ENCODE measurements at places on chromosomes 4 and X.

- DNase-seq = no peak
Measured at GRCh38 chr4:1412376-1413203, 6.3 kb upstream of the NKX1-1 start.

DNA sequence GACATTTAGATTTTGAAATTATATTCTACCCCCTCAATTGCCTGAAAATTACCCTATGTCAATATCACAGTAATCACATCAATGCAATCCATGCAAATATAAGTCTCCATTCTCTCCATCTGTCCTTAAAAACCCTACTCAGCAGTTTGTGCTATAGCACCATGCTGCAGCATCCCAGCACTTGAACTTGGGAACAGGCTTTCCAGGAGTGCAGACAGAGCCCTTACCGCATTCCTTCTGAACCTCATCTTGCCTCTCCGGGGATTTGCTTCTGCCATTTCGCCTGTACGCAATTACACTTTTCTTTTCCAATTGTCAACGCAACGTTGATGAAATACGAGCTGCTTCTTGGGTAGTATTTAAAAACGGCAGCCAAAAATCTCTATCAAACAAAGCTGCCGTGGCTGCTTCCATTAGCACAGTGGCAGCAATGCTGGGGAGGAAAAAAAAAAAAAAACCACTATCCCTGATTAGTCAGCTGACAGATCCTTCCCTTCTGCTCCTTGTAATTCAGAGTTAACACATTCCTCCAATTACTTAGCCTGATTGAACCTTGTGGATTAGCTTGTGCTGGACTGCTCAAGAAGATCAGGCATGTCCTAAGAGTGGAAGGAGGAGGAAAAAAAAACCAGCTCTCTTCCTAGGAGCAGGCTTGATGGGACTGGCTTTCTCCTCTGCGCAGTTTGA lies 65.6 kb downstream of the MCF2 start:
- DNase-seq = no peak

- DNase-seq = no peak
Measured at GRCh38 chr4:6371812-6372211, 100.6 kb downstream of the PPP2R2C start.

- no peak for DNase-seq
Measured at GRCh38 chr4:155799116-155799793, 40.4 kb downstream of the GUCY1B1 start.

- no peak for DNase-seq
Measured at GRCh38 chr4:152997771-152998487, 61.8 kb downstream of the FHDC1 start.

DNA sequence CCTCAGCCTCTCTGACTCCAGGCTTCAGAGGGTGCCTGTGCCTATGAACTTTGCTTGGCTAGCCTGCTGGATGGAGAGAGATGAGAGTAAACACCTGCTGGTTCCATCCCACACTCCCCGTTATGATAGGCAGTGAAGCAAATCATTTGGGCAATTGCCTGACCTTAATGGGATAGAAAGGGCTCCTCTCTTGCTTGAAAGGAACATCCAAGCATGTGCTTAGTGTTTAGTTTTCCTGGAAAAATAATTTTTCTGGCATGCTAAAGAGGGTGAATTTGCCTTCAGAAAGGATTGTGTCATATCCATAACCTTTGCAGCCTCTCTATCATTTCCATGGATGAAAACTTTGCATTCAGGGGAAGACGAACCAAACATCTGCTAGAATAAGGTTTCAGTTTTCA lies 10.8 kb downstream of the PLAC1 start:
- DNase-seq = no peak

DNA sequence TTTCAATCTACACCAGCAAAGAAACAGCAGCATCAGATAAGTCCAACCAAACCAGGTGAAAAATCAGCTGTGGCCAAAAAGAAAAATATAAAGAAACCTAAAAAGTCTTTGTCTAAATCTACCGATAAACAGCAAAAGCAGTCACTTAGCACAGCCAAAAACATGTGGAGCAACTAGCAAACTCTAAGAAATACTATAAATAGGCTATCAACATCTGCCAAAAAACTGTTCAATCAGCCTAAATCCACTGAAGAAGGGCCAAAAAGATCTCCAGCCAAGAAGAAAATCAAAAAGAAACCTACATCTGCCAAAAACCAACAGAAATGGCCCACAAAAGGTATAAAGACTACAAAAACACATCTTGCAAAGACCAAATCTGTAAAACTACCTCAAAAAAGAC lies 36.7 kb upstream of the CABS1 start:
- DNase-seq = no peak

DNA sequence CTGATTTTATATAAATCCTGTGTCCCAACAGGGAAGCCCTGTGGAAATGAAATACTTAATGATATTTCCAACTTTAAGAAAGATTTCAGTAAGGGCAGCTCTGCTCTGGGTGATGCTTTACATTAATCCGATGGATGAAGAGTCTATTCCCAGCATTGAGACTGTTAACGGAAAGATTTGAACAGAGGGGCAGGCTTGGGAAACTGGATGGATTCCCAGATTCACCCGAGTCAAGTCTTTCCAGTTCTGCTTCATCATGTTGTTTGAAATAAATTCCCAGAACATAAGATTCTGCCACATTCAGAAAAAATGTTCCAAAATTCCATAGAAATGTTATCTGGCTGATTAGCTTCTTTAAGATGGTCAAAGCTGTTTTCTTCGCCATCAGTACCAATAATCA lies 246.0 kb downstream of the FBXW7 start:
- DNase-seq = no peak

- DNase-seq = no peak
Measured at GRCh38 chr4:8760561-8760960, 111.1 kb downstream of the HMX1 start.

All from CD4-positive, alpha-beta T cell treated with Interleukin-15 for 4 hours (primary cell).